ENCODE measurements at places on chromosomes 6 and 20. TPM values are rescaled to one million over a fixed set of nuclear protein-coding genes. Genes with fewer than 3 reads are reported as not detected.

Gene OXT
- not detected for total RNA-seq

GRCh38 chr6:153108315-153108714, 22.8 kb downstream of the RGS17 start:
- peaks cover 2% of the 10 kb centered on the region for H3K27me3 ChIP-seq
- no peak for DNase-seq
- H3K36me3 ChIP-seq, result peaks cover 2% of the 10 kb centered on the region

GRCh38 chr6:28240471-28240870, 11.6 kb downstream of the ZKSCAN4 start:
- H3K36me3 ChIP-seq, result peaks cover 20% of the 10 kb centered on the region
- H3K4me3 ChIP-seq, result no peak overlapping the region
- no peak overlapping the region for H3K27ac ChIP-seq
- H3K27me3 ChIP-seq, result peaks cover 4% of the 10 kb centered on the region

GRCh38 chr20:32969356-32970114, 34.7 kb downstream of the SUN5 start:
- no peaks in the 10 kb centered on the region for H3K27me3 ChIP-seq
- H3K36me3 ChIP-seq, result no peaks in the 10 kb centered on the region
- H3K4me3 ChIP-seq, result no peak overlapping the region
- no peak overlapping the region for H3K27ac ChIP-seq

Gene TBXT
- total RNA-seq, result not detected

Gene OR2H2
- not detected for total RNA-seq

DNA sequence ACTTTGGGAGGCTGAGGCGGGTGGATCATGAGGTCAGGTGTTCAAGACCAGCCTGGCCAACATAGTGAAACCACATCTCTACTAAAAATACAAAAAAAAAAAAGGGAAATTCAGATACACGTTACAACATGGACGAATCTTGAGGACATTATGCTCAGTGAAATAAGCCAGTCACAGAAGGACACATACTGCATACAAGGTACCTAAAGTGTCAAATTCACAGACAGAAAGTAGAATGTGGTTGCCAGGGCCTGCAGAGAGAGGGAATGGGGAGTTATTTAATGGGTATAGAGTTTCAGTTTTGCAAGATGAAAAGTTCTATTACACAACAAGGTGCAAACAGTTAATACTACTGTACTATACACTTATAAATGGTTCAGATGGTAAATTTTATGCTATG, 75.1 kb downstream of the SNX5 start:
- H3K27ac ChIP-seq, result no peak overlapping the region
- no peak for DNase-seq
- no peak overlapping the region for H3K4me3 ChIP-seq
- no peaks in the 10 kb centered on the region for H3K36me3 ChIP-seq

- no peak for DNase-seq
- H3K4me3 ChIP-seq, result no peak overlapping the region
- no peak overlapping the region for H3K27ac ChIP-seq
Observed at GRCh38 chr6:119426619-119427018, 77.1 kb upstream of the MAN1A1 start.

- H3K27ac ChIP-seq, result no peak within 1 kb of the TSS
- peak; percentile 45 for DNase-seq
- peaks cover 16% of the 10 kb centered on the region for H3K4me1 ChIP-seq
- peaks cover 39% of the 10 kb centered on the region for H3K27me3 ChIP-seq
- no peak within 1 kb of the TSS for H3K4me3 ChIP-seq
Observed at GRCh38 chr6:113856625-113857555, at the start of gene MARCKS. TSS of gene MARCKS (plus strand) at chr6:113857345. CDS start at chr6:113857746, 401 bp downstream.

All from activated CD4-positive, alpha-beta memory T cell treated with anti-CD3 and anti-CD28 coated beads for 36 hours (primary cell).